ENCODE measurements at places on chromosomes 5 and 9.

DNA sequence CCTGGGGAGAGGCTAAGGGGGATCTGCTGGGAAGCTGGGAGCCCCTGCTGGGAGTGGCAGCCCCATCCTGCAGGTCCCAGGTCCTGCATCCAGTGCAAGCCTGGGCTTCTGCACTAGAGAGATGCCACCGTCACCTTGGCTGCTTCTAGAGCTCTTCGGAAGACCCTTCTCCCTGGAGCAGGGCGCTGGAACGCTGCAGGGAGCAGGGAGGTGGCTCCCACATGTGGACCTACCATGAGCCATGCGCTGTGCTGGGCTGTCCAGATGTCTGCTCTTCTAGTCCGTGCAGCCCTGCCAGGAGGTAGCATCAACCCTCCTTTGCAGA lies 90.9 kb upstream of the PHYKPL start:
- DNase-seq: no peak

GRCh38 chr5:56357426-56357825 lies 124.3 kb upstream of the ANKRD55 start:
- DNase-seq: no peak

GRCh38 chr9:73805111-73805510 lies 653.4 kb downstream of the ANXA1 start:
- no peak for DNase-seq

- no peak for DNase-seq
Measured at GRCh38 chr9:131011274-131012022, 2.5 kb downstream of the LAMC3 start.

- DNase-seq: no peak
Measured at GRCh38 chr9:33147416-33148169, 19.5 kb downstream of the B4GALT1 start.

- no peak for DNase-seq
Measured at GRCh38 chr5:143955141-143955540, 143.2 kb downstream of the HMHB1 start.

DNA sequence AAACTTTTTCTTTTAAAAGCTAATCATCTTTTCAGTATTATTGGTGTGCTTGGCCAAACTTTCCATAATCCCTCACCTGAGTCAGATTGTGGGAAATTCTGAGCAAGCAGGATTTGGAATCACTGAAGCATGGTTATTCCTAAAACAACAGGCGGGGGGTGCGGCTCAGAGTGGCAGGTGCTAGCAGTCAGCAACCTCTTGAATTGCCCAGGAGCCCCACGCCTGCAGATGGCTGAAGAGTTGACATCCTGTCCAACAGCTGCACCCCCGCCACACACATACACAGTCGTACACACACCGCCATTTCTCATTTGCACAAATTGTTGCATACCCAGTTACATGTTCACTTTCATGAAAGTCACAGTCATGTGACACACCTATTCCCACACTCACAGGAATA lies 96.6 kb downstream of the LHX2 start:
- DNase-seq: no peak

- DNase-seq: no peak
Measured at GRCh38 chr5:59685793-59686192, 207.7 kb downstream of the PDE4D start.

GRCh38 chr9:61674465-61674864 lies 484.6 kb downstream of the SPATA31A7 start:
- DNase-seq: no peak

DNA sequence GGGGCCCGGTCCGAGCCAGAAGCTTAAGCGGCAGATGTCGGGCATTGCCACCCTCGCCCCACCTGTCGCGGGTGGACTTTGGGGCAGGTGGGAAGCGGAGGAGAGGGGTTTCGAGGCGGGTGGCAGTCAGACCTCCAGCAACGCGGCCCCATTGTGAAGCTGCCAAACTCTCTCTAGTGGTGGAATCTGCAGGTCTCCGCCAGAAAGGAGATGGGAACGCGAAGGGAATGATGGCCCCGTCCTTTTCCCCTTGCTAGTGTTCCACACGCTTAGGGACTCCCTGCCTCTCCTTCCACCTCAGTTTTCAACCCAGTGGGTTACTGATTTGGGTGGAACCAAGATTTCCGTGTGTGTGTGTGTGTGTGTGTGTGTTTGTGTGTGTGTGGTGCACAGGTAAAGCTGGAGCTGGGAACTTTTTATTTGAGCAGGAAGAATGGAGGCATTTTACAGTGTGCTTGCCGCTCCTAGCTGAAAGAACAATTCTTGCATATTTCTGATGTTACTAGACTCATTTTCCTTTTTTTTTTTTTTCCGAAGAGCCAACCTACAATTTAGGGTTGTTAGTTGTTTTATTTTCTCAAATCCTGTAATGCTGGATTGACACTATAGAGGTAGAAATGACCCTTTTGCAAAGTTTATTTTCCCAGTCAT lies 1.3 kb downstream of the MACIR start:
- no peak for DNase-seq

GRCh38 chr5:7882926-7883325 lies 14.0 kb downstream of the MTRR start:
- no peak for DNase-seq

DNA sequence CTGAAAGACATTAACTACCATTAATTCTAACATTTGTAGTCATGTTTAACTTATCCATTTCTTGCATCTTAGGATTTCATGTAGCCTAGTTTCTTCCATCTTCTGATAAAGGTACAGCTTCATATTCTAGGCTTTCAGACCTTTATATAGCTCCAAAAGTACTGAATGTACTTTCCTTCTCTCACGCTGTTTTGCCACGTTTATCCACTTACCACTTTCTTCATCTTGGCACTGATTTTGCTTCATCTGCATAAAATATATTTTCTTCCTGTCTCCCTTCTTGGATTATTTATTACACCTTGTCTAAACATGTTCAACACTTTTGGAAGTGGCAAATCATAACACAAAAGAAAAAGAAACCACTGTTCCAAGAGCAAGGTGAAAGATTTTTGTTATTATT lies 553.8 kb downstream of the DTWD2 start:
- DNase-seq: no peak

- DNase-seq: no peak
Measured at GRCh38 chr5:118590806-118591205, 397.5 kb downstream of the DTWD2 start.

DNA sequence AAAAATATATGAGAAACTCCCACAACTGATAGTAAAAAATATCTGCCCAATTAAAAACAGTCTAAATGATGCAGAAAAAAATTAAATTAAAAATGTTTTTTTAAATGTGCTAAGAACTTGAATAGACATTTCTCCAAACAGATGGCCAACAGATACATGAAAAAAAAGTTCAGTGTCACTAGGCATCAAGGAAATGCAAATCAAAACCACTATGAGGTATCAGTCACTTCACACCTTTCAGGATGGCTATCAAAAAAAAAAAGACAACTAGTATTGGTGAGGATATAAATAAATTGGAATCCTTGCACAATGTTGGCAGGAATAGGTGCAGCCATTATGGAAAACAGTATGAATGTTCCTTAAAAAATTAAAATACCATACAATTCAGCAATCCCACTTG lies 16.6 kb downstream of the ZNF131 start:
- DNase-seq: no peak

DNA sequence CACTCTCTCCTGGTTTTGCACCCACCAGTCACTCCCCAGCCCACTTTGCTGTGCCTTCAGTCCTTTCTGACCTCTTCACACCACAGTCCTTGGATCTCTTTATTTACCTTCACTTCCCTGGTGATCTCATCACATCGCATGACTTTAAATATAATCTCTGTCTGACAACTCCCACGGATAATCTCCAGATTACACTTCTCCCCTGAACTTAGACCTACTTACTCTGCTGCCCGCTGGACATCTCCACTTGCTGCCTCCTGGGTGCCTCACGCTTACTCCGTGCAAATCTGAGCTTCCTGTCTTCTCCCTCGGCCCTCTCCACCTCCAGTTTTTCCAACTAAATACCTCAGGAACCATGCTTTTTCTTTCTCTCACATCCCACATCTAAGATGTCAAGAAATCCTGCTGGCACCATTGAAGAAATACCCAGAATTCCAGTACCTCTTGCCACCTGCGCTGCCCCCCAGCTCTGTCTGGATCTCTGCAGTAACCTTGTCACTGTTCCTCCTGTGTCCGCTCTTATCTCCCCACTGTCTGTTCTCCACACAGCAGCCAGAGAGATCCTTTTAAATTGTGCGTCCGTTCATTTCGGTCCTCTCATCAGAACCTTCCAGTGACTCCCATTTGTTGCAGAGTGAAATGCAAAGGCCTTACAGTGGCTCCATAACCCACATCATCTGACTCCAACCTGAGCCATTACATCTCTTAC lies 9.3 kb downstream of the SFXN1 start:
- DNase-seq: no peak

DNA sequence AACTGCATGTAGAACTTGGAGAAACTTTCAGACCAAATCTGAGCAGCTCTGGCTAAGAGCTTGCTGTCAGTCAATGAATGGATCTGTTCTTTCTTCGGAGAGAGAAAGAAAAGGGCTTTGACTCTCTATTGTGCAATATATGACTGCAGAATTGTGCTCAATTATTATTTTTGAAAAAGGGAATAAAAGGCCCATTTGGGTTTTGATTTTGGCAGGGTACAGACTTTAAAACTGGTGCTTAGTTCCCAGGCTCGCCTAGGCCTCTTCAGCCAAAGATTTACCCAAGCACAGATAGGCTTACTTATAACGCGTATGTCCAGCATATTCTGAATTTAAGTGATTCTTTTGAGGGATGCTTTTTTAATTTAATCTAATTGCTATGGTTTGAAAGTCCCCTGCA lies 59.3 kb downstream of the RETREG1 start:
- no peak for DNase-seq

GRCh38 chr9:87836536-87836935 lies 46.1 kb upstream of the SPATA31E1 start:
- DNase-seq: no peak

DNA sequence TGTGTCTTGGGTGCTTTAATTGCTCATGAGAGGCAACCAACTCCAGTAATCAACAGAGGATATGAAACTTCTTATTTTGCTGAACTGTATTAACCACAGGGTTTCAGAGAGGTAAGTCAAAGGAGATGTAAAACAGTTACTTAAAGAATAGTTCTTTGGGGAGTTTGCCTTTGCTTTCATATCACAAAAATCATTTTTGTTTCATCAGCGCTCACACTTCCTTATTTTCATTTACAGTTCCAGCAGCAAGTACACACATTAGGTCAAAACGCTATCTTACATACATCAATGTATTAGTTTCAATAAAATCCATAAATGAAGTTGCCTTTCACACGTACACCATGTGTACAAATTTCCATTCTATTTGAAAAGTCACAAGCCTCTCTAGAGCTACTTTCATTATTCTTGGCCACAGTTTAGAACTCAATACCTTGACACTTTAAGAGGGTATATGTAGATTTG lies 50.1 kb downstream of the ST8SIA4 start:
- DNase-seq: no peak

DNA sequence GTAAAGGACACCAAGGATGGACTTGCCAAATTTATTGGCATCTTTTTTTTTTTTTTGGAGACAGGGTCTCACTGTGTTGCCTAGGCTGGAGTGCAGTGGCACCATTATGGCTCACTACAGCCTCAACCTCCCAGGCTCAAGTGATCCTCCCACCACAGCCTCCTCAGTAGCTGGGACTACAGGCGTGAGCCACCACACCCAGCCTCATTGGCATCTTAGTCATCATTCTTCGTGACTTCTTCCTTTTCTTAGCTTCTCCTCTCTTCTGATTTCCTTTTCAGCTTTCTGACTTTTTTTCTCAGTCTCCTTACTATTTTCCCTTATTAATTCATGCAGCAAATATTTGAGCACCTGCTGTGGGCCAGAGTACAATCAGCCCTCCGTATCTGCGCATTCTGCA lies 6.1 kb downstream of the MAML1 start:
- DNase-seq: no peak

DNA sequence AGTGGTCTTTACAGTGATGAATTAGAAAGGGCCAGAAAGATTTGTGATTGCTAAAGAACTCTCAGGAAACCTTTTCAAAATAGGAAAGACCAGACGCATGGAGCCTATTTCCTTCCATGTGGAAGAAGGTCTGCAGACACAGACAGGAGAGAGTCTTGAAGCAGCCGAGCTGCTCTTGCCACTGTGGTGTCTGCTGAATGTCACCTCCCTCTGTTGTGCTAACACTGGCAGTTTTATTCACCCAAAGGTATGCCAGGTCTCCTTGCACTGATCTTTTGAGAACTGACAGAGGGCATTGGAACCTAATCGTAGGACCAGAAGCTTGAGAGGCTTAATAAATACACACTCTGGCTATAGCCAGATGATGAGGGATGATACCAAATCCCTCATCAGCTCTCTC lies 108.7 kb downstream of the SREK1 start:
- no peak for DNase-seq
